ENCODE measurements at places on chromosomes 7 and 10.

GRCh38 chr7:130139193-130139960 lies 65.8 kb downstream of the TMEM209 start:
- DNase-seq: no peak

DNA sequence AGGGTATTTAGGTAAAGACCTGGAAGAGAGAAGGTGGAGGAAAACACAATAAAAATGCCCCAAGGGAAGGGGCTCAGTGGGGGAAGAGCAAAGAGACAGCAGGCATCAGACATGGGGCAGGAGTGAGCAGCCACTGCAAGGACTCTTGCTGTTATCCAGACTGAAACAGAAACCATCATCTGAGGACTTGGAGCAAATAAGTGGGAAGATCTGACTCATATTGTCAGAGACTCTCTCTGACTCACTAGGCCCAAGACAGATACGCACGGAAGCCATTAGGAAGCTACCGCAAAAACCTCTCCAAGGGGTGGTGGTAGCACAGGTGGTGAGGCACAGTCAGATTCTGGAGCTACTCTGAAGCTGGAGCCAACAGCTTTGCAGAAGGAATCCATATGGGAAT lies 110.7 kb downstream of the RNF32 start:
- no peak for DNase-seq

DNA sequence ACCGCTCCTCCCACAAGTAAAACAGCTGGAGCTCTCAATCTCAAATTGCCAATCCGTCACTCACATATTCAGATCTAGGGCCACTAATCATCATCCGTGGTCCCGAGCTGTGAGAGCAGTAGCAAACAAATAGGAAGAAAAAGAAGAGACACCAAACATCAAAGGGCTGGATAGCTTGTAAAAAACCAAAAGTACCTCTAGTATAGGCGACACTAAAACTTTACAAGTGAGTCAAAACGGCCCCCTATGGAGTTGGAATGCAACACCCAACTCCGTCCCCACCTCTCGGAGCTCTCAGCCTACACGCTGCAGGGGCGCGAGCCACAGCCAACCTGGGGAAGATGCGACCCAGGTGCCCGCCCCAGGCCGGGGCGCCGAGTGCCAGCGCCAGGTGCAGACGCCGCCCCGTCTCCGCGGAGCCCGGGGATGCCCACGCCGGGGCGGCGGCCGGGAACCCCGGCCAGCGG lies 581 bp downstream of the FAM3C start:
- DNase-seq: no peak

DNA sequence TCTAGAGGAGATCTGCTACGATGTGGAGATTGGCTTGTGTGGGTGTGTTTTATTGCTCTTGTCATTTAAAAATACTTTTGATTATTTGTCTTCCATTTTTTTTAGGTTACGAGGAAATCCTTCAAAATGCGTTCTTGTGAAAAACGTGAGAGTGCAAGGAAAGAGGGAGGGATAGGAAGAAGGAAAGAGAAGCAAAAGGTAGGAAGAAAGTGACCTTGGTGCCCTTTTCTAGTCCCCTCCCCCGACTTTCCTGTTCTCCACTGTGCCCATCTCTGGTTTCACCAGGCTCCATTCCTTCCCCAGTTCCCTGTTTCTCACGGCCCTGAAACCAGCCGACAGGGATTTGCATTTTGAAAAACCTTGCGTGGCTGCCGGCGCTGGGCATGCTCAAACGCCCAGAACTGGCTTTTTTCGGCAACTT lies 506 bp upstream of the GNAI1 start:
- no peak for DNase-seq

GRCh38 chr10:89209718-89210117 lies 2.6 kb upstream of the CH25H start:
- no peak for DNase-seq

- no peak for DNase-seq
Observed at GRCh38 chr10:8967061-8967460, 912.6 kb downstream of the GATA3 start.

DNA sequence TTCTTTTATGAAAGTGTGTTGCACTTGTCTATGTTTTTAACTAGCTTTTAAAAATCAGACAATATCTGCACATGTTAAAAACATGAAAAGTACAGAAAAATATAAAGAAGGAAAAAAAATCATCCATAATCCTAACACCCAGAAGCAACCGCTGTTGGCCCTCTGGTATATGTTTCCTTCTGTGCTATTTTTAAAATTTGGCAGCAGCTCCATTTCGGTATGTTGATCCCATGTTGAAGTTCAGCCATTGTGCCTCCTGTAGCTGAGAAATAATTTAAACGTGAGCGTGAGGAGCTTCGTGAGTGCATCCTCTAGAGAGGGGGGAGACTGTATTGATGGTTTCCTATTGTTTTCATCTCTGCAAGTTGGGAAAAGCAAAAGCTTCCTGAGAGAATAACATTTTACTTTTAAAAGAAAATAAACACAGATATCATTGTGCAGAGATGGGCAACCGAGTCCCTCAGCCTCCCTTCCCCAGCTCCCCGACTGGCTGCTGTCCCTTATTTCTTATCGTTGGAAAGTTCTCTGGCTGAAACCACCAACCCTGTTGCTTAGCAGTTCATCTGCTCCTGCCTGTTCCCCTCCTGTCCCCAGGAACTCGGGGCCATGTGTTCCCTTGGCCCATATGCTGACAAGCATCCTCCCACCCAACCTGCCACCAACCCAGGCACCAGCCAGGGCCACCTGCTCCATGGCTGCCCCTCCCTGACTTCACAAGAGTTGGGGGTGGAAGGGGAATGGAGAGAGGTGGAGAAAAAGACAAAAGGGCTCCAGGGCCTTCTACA lies 499.1 kb upstream of the PODXL start:
- DNase-seq: no peak

- DNase-seq: no peak
Observed at GRCh38 chr10:121813857-121814256, 114.0 kb downstream of the ATE1 start.

DNA sequence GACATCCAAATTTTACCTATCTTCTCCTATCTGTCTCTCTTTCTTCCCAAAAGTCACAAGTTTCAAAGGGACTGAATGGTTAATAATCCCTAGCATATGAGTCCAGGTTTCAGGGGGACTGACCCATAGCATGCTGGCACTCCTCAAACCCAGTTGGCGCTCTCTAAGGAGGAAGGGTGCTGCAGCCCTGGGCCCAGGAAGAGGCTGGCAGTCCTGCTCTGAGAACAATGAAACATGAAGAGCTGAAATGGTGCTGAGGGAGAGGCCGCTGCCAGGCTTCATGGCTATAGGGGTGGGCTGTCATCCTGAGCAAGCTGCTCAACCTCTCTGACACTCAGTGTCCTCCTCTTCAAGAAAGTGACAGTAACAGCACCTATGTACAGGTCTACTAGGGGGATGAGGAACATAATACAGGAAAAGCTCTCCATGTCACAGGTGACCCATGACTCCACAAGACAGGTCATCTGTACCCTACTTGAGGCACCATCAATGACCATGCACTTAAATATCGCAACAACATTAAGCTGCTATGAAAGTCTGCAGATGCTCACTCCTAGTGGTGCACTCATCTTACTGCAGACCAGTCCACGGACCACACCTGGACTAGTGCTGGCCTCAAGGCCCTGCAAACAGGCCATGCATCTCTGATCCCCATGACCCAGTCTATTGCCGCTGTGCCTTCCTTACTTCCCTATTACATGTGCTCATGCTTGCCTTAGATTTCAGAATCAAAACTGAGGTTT lies 17.0 kb downstream of the COBL start:
- DNase-seq: no peak

- DNase-seq: no peak
Observed at GRCh38 chr7:82507365-82507975, 63.9 kb upstream of the CACNA2D1 start.

- DNase-seq: no peak
Observed at GRCh38 chr7:151327659-151328058, 14.0 kb upstream of the NUB1 start.

- DNase-seq: no peak
Observed at GRCh38 chr10:121732656-121733445, 134.6 kb upstream of the FGFR2 start.

GRCh38 chr7:70037171-70037933 lies 439.1 kb downstream of the AUTS2 start:
- DNase-seq: no peak

GRCh38 chr7:268991-269390 lies 21.0 kb upstream of the FOXL3 start:
- peak; percentile 65 for DNase-seq

- peak; percentile 80 for DNase-seq
Observed at GRCh38 chr7:27204851-27205322, 5.0 kb upstream of the HOXA13 start.

GRCh38 chr7:2518737-2519118 lies 846 bp upstream of the LFNG start:
- DNase-seq: no peak

DNA sequence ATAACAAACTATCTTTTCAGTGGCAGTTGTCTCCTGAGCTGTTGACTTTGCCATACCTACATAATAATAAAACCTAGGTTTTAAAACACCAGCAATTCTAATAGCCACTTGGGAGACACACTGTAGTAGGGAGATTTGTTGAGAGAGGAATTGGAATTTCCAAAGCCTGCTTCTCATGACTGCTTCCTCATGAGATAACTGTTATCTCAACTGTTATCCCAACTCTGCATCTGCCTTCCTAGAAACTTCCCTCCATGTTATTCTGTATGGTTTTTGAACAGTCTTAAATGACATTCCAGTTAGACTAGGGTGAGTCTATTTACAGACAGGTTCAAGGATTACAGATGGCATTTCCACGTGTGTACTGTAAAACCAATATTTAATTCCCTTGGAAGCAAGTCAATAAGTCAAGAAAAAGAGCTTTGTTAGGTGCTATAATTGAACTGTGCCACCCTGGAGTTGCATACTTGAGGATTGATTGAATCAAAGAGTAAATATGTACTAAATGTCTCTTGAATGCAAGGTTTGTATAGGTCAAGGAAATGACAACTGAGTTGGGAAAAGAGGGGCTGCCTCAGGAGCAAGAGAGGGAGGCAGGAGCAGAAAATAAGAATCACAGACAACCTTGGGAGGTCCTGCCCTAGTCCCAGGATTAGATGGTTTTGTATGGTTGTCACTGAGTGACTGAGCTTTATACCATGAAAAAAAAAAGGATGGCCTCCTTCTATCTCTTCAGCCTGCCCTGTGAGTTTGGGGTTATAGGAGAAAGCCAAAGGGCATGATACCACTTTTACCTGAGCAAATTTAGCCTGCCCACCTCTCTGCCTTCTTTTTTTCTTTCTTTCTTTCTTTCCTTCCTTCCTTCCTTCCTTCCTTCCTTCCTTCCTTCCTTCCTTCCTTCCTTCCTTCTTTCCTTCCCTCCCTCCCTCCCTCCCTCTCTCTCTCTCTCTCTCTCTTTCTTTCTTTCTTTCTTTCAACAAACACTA lies 9.9 kb upstream of the TM9SF3 start:
- no peak for DNase-seq

DNA sequence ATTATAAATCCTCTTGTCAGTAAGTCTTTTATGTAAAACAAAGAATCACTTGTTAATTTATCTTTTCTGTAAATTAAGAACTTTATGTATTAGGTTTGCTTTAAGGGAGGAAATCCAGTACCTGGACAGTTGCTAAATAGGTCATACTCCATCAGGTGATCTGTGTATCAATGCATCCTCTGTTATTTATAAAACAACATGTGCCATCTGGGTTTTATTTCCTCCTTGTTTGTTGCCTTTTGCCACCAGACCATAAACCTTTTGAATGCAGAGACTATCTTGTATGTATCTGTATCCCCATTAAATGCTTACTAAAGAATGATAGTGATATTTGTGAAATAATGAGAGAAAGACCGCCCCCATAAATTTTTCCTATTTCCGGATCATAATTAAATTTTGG lies 70.0 kb downstream of the SLC35B4 start:
- no peak for DNase-seq

Measured in posterior vena cava (tissue), 2 donors.